ELR (cell line): ENCODE measurements at places on chromosomes 6 and 20.

GRCh38 chr6:138371720-138372119 lies 6.0 kb upstream of the SMIM28 start:
- DNase-seq: peak; percentile 28

GRCh38 chr20:39338469-39339376 lies 376.6 kb downstream of the DHX35 start:
- DNase-seq: no peak

- DNase-seq: peak; percentile 55
Measured at GRCh38 chr6:2695454-2696095, 55.1 kb downstream of the MYLK4 start.

GRCh38 chr20:61567204-61567603 lies 315.1 kb downstream of the CDH4 start:
- DNase-seq: no peak

DNA sequence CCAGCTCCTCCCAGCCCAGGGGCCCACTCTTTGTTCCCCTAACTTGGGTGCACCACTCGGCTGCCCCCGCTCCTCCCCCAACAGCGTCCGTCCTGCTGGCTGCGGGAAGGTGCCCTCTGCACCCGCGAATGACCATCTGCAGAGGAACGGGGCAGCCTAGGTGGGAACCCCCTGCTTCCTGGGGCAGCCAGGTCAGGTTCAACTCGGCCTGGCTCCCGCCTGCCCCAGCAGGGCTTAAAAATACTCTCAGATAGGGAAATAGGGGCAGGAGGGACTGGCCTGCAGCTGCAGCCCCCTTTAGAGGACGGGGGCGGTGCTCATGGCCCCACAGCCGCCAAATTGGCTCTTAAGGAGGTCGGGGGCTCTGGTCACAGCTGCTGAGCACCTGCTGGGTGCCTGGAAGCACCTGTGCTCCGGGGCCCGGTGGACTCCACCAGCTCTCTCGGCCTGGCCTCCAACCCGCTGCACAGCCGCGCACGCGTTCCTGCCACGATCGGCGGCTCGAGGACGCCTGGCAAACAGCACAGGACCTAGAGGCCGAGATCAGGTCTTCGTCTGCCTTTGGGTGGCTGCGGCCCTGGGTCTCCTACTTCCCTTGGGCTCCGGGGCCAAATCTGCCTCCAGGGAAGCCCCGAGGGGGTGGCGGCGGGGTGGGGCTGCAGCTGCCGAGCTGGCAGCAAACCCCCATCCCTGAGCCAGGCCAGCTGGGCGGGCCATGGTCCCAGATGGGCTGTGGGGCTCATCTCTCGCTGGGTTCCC lies 700 bp upstream of the LAMA5 start:
- DNase-seq: no peak

DNA sequence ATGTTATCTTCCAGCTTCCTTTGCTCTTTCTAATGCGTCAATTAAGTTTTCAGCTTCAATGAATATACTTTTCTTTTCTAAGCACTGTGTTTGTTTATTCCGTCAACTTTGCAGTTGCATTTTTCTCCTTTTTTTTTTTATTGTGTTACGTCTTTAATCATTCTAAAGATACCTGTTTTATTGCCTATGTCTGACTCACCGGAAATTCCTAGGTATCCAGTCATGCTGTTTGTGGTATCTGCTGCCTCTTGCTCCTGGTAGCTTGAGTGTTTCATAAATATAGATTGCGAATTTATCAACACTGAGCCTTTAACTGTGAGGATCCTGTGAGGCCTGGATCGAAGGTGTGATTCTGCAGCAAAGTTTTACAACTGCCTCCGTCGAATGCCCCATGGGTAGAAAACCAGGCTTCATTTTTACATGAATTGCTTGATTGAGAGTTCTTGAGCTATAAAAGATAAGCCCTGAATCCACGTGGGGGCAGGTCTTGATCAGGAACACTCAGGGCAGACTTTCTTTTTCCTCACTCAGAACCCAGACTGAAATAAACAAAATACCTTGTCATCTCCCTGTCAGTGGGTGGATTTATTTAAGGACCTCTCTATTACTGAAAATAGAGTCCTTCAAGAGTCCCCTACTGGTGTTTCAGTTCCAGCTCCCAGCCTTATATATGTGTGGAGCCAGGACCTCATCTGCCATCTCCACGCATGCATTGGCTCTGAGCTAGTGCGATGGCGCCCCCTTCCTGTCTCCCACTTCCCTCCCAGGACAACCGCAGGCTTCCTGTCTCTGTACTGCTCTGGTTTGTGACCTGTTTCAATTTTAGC lies 60.1 kb upstream of the LRRC1 start:
- DNase-seq: peak; percentile 97
